Upper lobe of right lung (tissue), 1 donor: ENCODE measurements at places on chromosomes 7 and 10. TPM values are rescaled to one million over a fixed set of nuclear protein-coding genes. Genes with fewer than 3 reads are reported as not detected.
A peak's percentile ranks its signal among the peaks of the same experiment; 100 is the strongest.

Gene FAM131B
- 0.90 TPM for total RNA-seq

Gene AS3MT
- total RNA-seq: 2.5 TPM

Gene NEBL
- total RNA-seq: 106 TPM

Gene MMD2
- not detected for total RNA-seq

Gene PI4K2A
- total RNA-seq: 28.3 TPM

Gene GSAP
- total RNA-seq: 64.9 TPM

Gene INPP5F
- 13.9 TPM for total RNA-seq

Gene BTBD16
- 0.35 TPM for total RNA-seq

Gene TMEM225B
- total RNA-seq: 1.0 TPM

- no peaks in the 10 kb centered on the region for H3K27me3 ChIP-seq
- no peak overlapping the region for H3K4me3 ChIP-seq
- H3K36me3 ChIP-seq: no peaks in the 10 kb centered on the region
- H3K4me1 ChIP-seq: no peaks in the 10 kb centered on the region
- no peak for DNase-seq
These were observed 55.5 kb downstream of the WDFY4 start for GRCh38 chr10:48740015-48740707.

DNA sequence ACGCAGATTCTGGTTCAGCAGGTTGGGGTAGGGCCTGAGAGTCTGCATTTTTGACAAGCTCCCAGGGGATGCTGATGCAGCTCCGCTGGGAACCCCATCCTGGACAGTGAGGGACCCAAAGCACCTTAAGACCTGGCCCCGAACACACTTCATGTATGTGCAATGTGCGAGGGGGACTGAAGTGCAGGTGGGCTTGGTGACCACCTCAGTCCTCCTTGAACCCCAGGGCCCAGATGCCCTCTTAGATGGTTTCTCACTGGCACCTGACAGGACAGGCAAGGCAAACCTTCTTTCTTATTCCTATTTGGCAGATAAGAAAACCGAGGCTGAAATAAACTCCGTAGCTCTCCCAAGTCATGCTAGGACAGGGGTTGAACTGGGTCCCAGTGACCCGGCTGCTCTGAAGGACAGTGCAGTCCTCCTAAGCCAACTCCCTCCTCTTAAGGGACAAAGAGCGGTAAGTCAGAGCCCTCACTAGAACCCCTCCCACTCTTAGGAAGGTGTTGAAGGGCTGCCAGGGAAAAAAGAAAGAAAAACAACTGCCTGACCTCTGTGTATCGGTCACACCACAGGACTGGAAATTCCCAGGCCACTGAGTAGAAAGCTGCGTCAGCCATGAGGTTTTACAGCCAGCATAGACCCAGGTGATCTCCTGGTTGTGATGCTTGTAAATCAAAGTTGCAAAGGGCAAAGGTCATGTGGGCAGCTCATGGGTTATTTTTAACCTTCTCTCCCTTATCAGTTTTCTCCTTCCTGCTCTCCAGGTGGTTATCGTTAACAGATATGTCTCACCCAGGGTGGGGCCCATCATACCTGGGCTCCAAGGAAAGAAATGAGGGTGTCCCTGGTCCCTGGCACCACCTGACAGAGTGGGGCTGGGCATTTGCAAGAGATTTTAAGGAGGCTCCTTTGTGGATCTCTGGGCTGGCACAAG is 90.9 kb upstream of the SMNDC1 start:
- H3K27ac ChIP-seq: no peak overlapping the region
- H3K27me3 ChIP-seq: no peaks in the 10 kb centered on the region
- no peak overlapping the region for H3K4me3 ChIP-seq
- H3K36me3 ChIP-seq: no peaks in the 10 kb centered on the region
- H3K4me1 ChIP-seq: peaks cover 25% of the 10 kb centered on the region
- no peak for DNase-seq

- H3K4me3 ChIP-seq: no peak overlapping the region
- no peaks in the 10 kb centered on the region for H3K27me3 ChIP-seq
- H3K27ac ChIP-seq: no peak overlapping the region
- H3K4me1 ChIP-seq: no peaks in the 10 kb centered on the region
These were observed 29.8 kb downstream of the NDUFB2 start for GRCh38 chr7:140726281-140726680.

DNA sequence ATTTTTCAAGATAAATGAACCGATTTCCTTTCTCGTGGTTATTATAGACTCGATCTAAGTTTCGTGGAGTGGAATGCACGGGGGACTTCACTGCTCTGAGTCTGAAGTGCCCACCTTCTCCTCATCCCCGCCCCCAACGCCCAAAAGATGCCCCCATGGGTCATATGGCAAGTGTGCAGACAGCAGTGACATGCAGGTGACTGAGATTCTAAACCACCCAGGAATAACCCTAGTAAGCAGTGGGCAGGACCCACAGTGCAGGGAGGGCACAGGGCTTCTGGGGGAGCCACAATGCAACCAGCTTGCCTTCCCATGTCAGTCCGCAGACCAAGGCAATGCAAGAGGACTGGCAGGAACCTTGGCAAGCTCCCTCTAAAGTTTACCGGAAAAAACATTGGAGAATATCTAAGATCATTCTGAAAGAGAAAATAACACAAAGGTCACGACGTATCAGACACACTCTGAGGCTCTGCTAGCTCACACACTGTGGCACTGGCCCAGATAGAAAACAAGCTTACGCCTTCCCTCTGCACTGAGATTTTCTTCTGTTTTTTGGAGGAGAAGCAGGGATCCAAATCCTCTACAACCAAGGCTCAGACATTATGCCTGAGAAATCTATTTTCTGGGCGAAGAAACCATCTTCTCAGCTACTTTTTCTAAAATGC is 239.6 kb downstream of the MAD1L1 start:
- H3K27me3 ChIP-seq: no peaks in the 10 kb centered on the region
- no peaks in the 10 kb centered on the region for H3K36me3 ChIP-seq
- H3K4me1 ChIP-seq: no peaks in the 10 kb centered on the region
- H3K4me3 ChIP-seq: no peak overlapping the region
- DNase-seq: no peak

DNA sequence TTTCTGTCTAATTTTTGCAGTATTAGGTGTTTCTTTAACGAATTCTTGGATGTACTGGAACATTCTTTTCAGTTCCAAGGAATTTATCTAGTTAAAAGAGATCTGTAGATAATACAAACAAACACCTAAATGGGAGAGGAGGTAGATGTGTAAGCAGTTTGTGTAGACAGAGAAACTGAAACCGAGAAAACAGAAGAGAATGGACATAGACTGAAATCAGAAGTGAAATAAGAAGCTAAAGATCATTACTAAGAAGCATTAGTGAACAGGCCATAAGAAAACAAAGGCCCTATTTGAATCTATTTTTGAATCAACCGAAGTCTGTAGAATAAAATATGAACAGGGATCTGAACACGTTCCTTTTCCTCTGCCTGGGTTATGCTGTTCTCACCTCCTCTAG is 26.5 kb upstream of the TMEM229A start:
- no peak overlapping the region for H3K4me3 ChIP-seq
- H3K27me3 ChIP-seq: no peaks in the 10 kb centered on the region
- H3K27ac ChIP-seq: no peak overlapping the region
- no peaks in the 10 kb centered on the region for H3K4me1 ChIP-seq
- no peak for DNase-seq

GRCh38 chr10:85598646-85599045 is 767.9 kb downstream of the GRID1 start:
- no peak overlapping the region for H3K27ac ChIP-seq
- no peak for DNase-seq
- H3K4me3 ChIP-seq: no peak overlapping the region
- no peaks in the 10 kb centered on the region for H3K36me3 ChIP-seq
- H3K4me1 ChIP-seq: no peaks in the 10 kb centered on the region

DNA sequence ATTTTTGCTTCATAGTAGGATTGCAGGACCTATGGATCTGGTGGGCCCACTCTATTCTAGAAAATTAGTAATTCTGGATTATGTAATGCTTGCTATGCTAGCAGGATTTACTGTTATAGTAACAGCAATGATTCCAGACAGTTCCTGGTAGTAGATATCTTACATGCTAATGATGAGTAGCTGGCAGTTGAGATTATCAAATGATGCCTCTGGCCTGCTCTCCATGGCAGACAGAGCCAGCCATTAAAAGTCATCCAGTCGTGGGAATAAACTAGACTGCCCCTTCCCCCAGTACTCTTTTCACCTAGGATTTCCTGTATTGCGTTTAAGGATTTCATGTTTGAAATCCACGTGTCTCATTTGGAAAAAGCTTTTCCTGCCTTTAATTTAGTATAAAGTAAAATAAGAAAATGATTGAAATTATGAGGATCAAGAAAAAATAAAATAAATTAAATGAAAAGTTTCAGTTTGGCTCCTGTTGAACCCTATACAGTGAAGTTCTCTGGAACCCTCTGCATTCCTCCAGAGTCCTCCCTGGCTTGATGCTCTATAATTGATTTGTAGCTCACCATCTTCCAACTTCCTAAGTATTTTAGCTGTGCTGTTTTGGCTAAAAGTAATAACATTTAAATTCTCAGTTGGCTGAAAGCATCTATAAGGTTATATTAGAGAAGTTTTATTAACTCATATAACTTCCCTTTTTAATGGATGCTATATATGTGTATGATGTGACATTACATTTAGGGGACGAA is 14.6 kb downstream of the UMAD1 start:
- H3K4me3 ChIP-seq: no peak overlapping the region
- DNase-seq: no peak
- H3K36me3 ChIP-seq: no peaks in the 10 kb centered on the region
- H3K27me3 ChIP-seq: no peaks in the 10 kb centered on the region

GRCh38 chr10:101484175-101484745 is 103.8 kb downstream of the POLL start:
- H3K36me3 ChIP-seq: no peaks in the 10 kb centered on the region
- no peak overlapping the region for H3K4me3 ChIP-seq
- H3K27me3 ChIP-seq: no peaks in the 10 kb centered on the region
- peaks cover under 1% of the 10 kb centered on the region for H3K4me1 ChIP-seq
- no peak overlapping the region for H3K27ac ChIP-seq

- no peaks in the 10 kb centered on the region for H3K36me3 ChIP-seq
- H3K4me3 ChIP-seq: no peak overlapping the region
- peak overlapping the region; percentile 95 for H3K27ac ChIP-seq
- no peak for DNase-seq
- no peaks in the 10 kb centered on the region for H3K27me3 ChIP-seq
These were observed 13.0 kb downstream of the ESYT2 start for GRCh38 chr7:158816271-158816670.

DNA sequence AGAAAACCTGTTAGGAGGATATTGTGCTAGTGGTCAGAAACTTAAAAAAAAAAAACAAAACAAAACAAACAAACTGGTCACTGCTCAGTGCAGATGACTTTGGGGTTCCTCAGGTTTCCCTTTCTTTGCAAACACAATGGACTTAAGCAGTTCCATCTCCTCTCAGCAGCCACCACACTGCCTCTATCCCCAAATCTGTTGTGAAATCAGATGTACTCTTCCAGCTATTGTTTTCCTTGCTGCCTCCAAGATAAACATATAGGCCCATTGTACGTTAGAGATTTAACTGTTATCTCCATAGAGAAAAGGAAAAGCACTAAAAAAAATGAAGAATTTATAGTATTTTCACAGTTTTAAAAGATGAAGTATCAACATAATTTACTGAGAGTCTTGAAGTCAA is 147.1 kb downstream of the MPP7 start:
- H3K4me3 ChIP-seq: no peak overlapping the region
- H3K27ac ChIP-seq: no peak overlapping the region
- no peaks in the 10 kb centered on the region for H3K4me1 ChIP-seq
- DNase-seq: no peak

GRCh38 chr10:127918572-127918971 is 11.7 kb downstream of the PTPRE start:
- H3K27ac ChIP-seq: no peak overlapping the region
- H3K4me3 ChIP-seq: no peak overlapping the region
- H3K36me3 ChIP-seq: no peaks in the 10 kb centered on the region
- H3K27me3 ChIP-seq: no peaks in the 10 kb centered on the region
- H3K4me1 ChIP-seq: peaks cover 43% of the 10 kb centered on the region
- DNase-seq: no peak

DNA sequence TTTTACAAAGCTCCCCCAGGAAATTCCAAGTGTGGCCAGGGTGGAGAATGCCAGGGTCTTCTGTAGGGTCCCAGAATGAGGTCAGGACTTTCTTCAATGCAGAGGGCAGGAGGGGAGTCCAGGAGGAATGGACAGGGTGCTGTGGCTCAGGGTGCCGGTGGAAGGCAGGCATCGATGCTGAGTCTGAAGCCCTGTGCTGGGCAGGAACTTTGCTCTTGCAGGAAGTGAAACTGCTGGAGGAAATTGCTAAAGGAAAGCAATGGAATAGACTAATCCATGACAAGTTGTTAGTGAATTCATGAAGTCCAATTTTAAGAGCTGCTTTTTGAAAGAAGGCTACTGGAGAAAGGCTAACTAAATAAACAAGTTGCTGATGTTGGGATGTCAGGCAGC is 14.8 kb downstream of the PTPRE start:
- DNase-seq: no peak
- H3K36me3 ChIP-seq: no peaks in the 10 kb centered on the region
- H3K27me3 ChIP-seq: no peaks in the 10 kb centered on the region
- H3K27ac ChIP-seq: peak overlapping the region; percentile 76

DNA sequence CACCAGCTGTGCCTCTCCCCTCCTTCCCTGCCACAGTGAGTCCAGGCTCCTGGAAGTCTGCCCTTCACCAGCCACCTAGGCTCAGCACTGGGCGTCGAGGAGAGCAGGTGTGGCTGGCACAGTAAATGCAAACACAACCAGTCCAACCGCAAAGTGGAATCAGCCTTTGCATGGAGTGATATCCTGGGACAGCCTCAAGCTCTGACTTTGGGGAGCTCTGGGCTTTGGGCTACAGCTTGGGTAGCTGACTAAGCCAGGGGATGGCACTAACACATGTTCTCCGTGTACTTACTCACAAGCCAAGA is 312.4 kb downstream of the KCNMA1 start:
- no peak overlapping the region for H3K27ac ChIP-seq
- no peak for DNase-seq
- H3K4me3 ChIP-seq: no peak overlapping the region
- H3K4me1 ChIP-seq: no peaks in the 10 kb centered on the region
- H3K36me3 ChIP-seq: no peaks in the 10 kb centered on the region

- H3K36me3 ChIP-seq: no peaks in the 10 kb centered on the region
- no peaks in the 10 kb centered on the region for H3K4me1 ChIP-seq
- no peak for DNase-seq
- H3K27me3 ChIP-seq: peaks cover 47% of the 10 kb centered on the region
- H3K4me3 ChIP-seq: no peak overlapping the region
These were observed 1.9 kb upstream of the TCERG1L start for GRCh38 chr10:131313377-131313776.

- H3K4me3 ChIP-seq: no peak overlapping the region
- H3K36me3 ChIP-seq: no peaks in the 10 kb centered on the region
- H3K27me3 ChIP-seq: no peaks in the 10 kb centered on the region
These were observed 15.2 kb downstream of the DMBT1 start for GRCh38 chr10:122575776-122576175.

GRCh38 chr7:30433082-30433481 is 45.5 kb downstream of the NOD1 start:
- H3K4me3 ChIP-seq: no peak overlapping the region
- H3K27ac ChIP-seq: peak overlapping the region; percentile 49
- H3K4me1 ChIP-seq: peaks cover 54% of the 10 kb centered on the region
- H3K27me3 ChIP-seq: no peaks in the 10 kb centered on the region
- DNase-seq: peak; percentile 73
- H3K36me3 ChIP-seq: peaks cover 53% of the 10 kb centered on the region

GRCh38 chr7:157274991-157275427 is 61.8 kb upstream of the DNAJB6 start:
- peaks cover 5% of the 10 kb centered on the region for H3K27me3 ChIP-seq
- no peak overlapping the region for H3K27ac ChIP-seq
- H3K4me3 ChIP-seq: no peak overlapping the region
- DNase-seq: peak; percentile 66
- H3K4me1 ChIP-seq: peaks cover 20% of the 10 kb centered on the region
- H3K36me3 ChIP-seq: peaks cover 4% of the 10 kb centered on the region
